Stimulated activated CD4-positive, alpha-beta T cell treated with anti-CD3 and anti-CD28 coated beads, Interleukin-12 subunit alpha, Interleukin-12 subunit beta, amount 100 ng/mL, for 4 hours (primary cell): ENCODE measurements at places on chromosomes 1 and 21.

- DNase-seq: peak; percentile 61
These were observed at the start of gene IFI44L for GRCh38 chr1:78619803-78620579. TSS of gene IFI44L (plus strand) at chr1:78620448. CDS start at chr1:78627916, 7,468 bp downstream.

- DNase-seq: no peak
These were observed 43.8 kb downstream of the MACO1 start for GRCh38 chr1:25474439-25475047.

DNA sequence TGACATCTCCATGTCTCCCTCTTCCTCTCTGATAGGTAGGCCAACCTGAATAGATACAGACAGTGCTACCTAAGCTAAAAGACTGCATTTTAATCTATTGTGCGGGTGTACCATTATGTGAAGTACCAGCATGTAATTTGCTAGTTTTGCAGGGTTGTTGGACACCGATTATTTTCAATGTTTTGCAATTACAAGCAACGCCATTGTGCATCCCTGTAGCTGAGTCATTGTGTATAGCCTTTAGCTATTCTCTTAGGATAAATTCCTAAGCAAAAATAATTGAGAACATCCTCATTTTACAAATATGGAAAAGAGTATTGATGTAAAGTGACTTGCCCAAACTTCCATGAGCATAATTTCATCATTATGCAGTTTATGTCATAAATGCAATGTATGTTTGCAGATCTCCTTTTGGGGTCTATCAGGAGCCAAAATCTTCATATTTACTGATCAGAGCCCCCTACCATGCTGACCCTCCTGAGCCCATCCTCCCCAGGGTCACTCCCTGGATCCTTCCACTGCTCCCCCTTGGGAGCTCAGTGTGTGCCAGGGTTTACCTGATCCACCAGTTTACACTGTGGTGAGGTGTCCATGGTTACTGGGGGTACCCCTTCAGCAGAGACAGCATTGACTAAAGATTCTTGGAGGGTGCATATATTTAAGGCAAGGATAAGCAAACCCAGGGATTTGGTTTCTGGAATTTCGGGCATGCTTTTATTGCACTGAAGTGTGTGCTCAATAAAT, 80.6 kb downstream of the CCDC185 start:
- DNase-seq: no peak

DNA sequence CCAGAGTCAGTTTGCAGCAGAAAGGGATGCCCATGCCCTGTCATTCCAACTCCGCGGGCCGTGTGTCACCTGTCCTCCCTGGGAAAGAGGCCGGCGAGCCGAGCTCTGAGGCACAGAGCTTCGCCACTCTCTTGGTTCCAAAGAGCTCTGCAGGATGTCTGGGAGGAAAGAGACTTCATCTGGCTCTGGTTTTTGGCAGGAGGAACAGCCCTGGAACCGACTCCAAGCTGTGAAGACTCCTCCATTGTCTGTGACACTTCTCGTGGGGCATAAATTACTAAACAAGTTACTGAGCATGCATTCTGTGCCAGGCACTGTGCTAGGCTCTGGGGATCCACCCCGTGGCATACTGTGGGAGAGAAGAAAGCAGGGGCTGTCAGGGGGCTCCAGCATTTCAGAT, 3.9 kb upstream of the FAM151A start:
- DNase-seq: no peak

DNA sequence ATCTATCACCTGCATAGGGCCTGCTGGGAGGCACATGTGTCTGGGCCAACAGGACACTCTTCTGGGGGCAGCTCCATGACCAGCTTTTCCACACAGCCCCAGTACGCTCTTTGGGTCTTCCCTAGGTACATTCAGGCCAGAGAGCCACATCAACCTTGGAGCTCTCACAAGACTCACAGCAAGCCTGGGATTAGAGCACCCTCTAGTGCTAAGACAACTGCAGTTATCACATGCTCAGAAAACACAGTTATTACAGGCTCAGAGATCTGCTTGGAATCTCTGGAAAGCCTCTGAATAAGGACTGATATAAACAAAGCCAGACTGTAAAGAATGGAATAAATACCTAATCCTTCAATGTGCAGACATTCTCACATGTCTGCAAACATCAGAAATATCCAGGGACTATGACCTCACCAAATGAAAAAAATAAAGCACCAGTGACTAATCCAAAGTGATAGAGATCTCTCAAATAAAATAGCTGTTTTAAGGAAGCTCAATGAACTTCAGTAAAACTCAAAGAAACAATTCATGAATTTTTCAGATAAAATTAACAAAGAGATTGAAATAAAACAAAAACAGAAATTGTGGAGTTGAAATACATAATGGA, 563.9 kb upstream of the NR5A2 start:
- no peak for DNase-seq

DNA sequence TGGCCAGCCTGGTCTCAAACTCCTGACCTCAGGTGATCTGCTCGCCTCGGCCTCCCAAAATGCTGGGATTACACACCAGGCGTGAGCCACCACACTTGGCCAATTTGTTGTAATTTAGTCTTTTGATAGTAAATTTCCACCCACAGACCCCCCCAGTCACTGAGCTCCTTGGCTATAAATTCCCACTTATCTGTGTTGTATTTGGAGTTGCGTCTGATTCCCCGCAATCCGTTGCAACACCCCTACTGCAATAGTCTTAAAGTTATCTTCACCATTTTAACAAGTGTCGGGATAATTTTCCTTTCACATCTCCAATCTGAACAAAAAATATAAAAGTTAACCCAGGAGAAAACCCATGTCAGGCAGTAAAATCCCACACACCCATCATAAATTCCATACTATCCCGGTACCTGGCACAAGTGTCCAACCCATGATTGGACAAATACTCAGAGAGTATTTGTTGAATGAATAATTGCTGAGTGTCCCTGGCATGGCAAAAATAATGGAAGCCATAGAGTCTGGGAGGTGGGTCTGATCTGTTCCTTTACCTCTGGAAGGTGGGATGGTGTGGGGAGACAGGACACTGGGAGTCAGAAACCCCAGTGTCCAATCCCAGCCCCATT, 9.3 kb upstream of the CNR2 start:
- no peak for DNase-seq

DNA sequence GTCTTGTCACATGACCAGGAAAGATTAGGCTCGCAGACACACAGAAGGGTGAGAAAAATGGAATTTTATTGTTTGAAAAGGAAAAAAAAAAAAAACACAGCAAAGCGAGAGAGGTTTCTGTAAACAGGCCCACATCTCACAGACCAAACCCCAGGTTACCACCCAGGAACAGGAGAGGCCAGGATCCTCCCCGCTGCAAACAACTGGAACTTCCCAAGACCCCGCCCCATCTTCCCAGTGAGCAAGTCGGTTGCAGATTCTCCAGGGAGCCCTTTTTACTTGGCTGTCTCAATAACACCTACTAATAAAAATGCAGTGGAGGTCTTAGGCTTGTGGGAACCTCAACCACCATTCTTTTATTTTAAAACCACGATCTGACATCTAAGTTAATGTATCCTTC, 84.7 kb upstream of the ETS2 start:
- no peak for DNase-seq

- DNase-seq: peak; percentile 95
These were observed 1.1 kb downstream of the STMN1 start for GRCh38 chr1:25904943-25905679.

- no peak for DNase-seq
These were observed 16.5 kb downstream of the TRIT1 start for GRCh38 chr1:39866767-39867166.

DNA sequence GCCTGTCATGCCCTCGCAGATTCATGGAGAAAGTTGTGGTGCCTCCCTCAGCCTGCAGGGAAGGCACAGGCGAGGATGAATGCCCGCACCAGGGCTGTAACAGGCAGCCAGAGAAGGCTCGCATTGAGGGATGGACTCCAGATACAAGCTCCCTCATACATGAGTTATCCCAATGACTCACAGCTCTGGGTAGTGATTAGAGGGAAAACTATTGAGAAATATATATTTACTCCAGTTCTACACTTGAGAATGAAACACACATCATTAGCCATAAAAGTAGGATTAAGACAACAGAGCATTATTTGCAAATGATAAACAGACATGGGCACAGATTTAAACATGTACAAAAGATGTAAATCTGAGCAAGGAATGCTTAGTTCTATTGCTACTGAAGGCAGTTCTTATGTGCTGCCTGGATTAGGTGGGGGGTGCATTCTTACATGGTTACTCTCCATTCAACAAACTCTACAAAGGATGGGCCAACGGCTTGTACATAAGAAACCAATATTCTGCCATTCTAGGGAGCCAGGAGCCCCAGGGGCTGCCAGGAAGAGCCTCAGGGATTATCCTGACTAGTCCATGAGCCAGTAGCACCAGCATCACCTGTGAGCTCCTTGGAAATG, 97.9 kb downstream of the CSMD2 start:
- DNase-seq: no peak

- no peak for DNase-seq
These were observed 4.0 kb downstream of the FBLIM1 start for GRCh38 chr1:15762546-15762945.

GRCh38 chr1:214934045-214934444, 148.5 kb upstream of the KCNK2 start:
- DNase-seq: no peak
